ENCODE measurements at places on chromosomes 7 and 10.
A peak's percentile ranks its signal among the peaks of the same experiment; 100 is the strongest.

GRCh38 chr10:98167191-98167590 is 32.7 kb downstream of the R3HCC1L start:
- no peak for DNase-seq

GRCh38 chr10:24853661-24854060 is 98.7 kb downstream of the PRTFDC1 start:
- DNase-seq = no peak

GRCh38 chr7:33196221-33196620 is 66.9 kb downstream of the BBS9 start:
- no peak for DNase-seq

DNA sequence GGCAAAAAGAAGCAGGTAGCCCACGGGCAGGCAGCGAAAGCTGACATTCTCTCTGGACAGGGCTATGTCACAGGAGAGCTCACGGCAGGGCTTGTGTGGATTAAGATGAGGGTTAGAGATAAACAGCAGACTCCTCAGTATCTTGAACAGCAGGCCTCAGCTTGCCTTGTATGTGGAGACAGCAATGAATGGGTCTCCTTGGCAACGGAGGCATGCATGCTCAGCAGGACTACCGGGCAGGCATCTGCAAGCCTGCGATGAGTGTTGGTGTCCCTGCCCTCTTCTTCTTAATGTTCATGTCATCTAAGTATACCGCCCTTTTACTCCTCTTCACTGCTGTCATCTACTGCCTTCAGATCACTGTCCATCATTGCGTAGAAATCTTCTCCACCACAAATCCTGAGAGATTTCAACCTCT is 81.9 kb upstream of the C1GALT1 start:
- no peak for DNase-seq

DNA sequence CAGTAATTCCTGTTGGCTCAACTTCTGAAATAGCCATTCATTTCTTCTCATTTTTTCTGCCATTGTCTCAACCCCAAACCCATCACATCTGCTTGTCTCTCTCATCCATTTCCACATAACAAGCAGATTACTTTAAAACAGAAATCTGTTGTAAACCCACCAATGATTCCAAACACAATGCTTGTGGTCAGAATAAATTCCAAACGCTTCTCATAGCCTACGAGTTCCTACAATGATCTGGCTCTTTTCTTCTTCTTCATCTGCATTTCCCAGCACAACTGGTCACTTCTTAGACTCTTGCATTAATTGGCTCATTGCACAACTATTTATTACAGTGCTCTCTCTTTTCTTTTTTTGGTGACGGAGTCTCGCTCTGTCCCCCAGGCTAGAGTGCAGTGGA is 364.1 kb downstream of the GATA3 start:
- no peak for DNase-seq

DNA sequence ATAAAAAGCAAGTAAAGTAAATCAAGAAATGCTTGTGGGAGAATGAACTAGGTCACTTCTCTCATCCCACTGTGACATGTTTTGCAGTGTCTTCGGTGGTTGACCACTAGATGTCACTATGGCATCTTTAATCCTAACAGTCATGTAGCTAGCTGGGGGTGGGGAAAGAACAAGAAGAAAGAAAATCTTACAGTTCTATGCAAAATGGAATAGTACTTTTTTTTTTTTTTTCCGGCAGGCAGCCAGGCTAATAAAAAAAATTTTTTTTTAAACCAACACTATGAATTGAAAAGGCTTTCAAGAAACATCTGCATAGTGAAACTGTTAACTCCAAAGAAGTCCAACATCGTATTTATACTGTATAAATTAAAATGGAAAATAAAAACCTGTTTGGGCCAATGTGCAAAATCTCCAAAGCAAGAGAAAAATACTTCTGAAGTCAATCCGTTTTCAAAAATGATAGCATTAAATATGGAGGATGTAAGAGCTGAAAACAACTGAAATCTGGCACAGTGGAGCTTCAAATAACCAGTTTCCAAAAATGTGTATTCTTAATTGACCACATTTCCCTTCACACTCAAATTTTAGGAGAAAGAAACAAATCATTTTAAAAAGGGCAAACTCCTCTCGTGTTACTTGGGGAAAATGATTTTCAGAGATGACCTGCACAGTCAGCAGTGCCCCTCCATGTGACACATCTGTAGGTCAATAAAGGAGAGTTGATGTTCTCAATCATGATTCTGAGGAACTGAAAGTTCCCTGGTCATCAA is 38.5 kb downstream of the CDK1 start:
- no peak for DNase-seq

GRCh38 chr10:110392868-110393740 is 88.4 kb upstream of the SMNDC1 start:
- no peak for DNase-seq

- no peak for DNase-seq
Measured at GRCh38 chr10:86733260-86733671, 23.2 kb upstream of the BMPR1A start.

DNA sequence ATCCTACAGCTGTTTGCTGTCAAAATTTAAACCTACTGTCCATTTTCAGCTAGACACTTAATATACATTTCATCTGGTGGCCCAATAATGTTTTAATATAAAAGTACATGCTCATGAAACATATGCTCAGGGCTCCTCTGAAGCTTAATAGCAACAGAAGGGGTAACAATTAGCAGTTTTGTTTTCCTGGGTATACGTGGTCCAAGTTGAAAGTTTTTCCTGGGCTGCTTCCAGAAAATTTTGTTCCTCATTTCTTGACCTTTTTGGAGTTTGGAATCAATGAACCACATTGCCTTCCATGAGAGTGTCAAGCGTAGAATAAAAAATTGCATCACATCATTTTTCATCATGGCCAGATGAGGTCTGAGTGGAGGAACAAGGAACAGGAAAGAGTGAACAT is 537.3 kb upstream of the MGMT start:
- DNase-seq = no peak

- DNase-seq = peak; percentile 47
Measured at GRCh38 chr7:44073664-44074348, 8.4 kb upstream of the PGAM2 start.

- no peak for DNase-seq
Measured at GRCh38 chr10:6280291-6280690, 77.6 kb downstream of the PFKFB3 start.

GRCh38 chr10:7233259-7233991 is 177.4 kb downstream of the SFMBT2 start:
- no peak for DNase-seq

DNA sequence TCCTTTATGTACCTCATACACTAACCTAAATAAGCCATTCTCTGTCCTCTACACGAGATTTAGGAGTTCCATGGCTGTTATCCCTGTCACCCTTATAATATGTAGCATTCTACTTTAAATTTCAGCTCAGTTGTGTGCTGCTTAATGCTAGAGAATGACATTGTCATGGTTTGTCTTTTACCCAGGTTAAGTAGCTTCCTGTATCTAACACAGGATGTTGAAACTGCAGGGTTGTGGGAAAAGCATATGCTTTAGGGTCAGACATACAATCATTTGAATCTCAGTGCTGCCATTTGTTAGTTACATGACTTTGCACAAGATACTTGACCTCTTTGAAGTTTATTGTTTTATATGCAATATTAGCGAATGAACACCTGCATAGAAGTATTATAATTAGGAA is 235.1 kb upstream of the CACNA2D1 start:
- DNase-seq = no peak

- DNase-seq = no peak
Measured at GRCh38 chr7:133197972-133198544, 54.8 kb upstream of the EXOC4 start.

- no peak for DNase-seq
Measured at GRCh38 chr7:156175003-156175402, 362.7 kb upstream of the SHH start.

DNA sequence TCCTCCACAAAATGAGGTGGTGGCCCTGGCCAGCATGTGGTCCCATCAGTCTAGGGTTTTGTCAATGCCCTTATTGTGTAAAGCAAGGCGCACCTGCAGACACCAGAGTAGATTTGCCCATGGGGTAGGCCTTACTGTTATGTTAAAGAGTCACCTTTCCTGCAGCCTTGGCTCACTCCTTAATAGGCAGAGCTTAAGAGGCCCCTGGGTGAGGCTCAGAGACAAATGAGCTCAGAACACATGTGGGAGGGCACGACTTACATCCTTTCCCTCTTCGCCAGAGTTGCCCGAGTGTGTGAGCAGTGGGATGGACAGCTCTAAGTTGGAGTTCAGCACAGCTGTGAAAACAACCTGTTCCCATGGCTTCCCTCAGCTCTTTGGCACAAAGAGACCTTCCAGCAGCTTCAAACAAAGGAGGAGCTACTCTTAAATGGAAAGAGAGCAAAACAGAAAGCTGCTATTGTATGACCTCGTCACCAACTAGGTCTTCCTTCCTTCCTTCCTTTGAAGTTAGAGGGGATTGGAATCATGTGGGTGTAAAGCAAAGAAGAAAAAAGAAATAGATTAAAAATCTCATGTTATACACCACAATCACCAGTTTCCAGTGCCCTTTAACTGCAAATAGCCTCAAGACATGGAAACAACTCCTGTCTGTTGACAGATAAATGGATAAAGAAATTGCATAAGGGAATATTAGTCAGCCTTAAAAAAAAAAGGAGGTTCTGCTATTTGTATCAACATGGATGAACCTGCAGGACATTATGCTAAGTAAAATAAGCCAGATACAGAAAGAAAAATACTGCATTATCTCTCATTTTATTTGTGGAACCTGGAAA is 11.9 kb upstream of the XPNPEP1 start:
- no peak for DNase-seq

GRCh38 chr7:98899816-98900215 is 21.5 kb downstream of the TRRAP start:
- no peak for DNase-seq

DNA sequence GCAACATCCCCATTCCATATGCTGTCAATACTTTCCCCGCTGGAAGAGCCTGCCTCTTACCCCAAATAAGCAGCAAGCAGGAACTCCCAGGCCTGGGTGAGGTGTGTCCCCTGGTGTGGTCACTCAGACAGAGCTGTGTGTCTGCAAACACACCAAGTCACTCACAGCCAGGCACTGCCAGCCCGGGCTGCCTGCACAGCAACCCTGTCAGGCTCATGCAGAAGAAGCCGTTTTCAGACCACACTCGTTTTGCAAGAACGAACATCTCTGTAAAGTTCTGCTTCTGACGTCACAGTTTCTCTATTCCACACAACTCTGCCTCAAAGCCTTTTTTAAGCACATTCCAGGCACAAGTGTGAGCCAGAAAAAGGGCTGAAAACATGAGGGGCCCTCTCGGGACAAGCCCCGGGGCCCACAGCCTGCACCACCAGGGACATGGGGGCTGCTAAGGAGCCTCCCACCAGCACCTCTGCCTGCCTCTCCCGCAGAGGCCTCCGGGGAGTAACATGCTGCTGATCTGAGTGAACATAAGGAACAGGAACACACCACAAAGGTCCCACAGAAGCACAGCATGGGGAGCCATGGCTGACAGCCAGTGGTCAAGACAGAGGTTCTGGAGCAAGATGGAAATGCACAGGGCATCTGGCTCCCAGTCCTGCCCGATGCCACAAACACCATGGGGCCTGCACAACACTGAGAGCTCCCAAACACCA is 11.4 kb downstream of the PTPRN2 start:
- no peak for DNase-seq

GRCh38 chr10:45505311-45505710 is 131.3 kb downstream of the ALOX5 start:
- DNase-seq = no peak

DNA sequence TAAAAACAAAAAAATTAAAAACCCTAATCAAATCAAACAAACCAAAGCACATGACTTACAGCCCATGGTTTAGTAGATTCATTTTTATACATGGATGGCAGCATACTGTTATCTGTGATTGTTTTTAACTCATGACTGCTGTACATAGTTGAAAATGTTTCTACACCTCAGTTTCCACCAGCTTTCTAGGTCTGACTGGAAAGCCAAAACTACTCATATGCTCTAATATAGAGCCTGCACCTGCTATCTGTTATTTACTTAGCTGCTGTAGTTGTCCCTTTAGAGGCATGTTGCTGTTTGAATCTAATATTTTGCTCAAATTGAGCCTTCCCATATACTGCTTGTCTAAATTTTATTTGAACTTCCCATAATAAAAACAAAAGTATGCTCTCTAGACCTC is 289.9 kb upstream of the LRRN3 start:
- DNase-seq = no peak

- no peak for DNase-seq
Measured at GRCh38 chr7:101112233-101112632, 14.7 kb upstream of the SERPINE1 start.

DNA sequence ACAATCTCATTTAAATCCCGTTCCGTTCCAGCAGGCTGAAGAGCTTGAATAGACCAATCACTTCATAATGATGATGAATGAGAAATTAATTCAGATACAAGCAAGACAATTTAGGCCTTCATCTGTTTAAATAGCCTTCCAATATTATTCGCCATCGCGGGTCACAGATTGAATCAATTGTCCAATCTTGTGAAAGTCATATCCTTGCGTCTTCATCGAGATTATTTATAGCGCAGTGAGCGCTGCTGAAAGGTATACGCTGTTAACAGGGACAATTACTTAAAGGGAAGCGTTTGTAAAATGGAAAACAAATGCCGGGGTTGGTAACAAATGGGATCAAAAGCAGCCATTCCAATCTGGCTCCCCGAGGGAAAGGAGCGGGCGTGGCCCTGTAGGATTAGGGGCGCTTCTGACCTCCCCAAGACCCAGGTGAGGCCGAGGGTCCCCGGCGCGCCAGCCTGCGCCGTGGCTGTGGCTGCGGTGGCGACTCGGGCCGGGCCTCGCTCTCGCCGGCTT is 8.6 kb downstream of the EVX1 start:
- DNase-seq = no peak

GRCh38 chr10:92382631-92383030 is 91.7 kb downstream of the MARCHF5 start:
- DNase-seq = no peak

- DNase-seq = no peak
Measured at GRCh38 chr7:37901890-37902524, 14.6 kb downstream of the SFRP4 start.

- DNase-seq = no peak
Measured at GRCh38 chr10:130357226-130357625, 221.0 kb downstream of the GLRX3 start.

DNA sequence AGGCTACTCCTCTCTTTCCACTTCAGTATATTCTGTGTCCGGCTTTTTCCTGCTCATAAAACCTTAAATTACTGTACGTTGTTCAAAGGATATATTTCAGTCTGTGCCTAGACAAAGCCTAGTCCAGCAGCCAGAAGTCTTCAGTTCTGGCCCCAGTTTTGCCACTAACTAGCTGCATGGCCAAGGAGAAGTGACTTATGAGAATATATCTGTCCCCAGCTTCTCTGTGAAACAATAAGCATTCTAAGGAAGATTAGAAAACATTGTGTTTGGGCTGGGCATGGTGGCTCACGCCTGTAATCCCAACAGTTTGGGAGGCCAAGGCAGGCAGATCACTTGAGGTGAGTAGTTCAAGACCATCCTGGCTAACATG is 105.0 kb upstream of the HDAC9 start:
- DNase-seq = no peak
